ENCODE measurements at places on chromosomes 12 and 14.

DNA sequence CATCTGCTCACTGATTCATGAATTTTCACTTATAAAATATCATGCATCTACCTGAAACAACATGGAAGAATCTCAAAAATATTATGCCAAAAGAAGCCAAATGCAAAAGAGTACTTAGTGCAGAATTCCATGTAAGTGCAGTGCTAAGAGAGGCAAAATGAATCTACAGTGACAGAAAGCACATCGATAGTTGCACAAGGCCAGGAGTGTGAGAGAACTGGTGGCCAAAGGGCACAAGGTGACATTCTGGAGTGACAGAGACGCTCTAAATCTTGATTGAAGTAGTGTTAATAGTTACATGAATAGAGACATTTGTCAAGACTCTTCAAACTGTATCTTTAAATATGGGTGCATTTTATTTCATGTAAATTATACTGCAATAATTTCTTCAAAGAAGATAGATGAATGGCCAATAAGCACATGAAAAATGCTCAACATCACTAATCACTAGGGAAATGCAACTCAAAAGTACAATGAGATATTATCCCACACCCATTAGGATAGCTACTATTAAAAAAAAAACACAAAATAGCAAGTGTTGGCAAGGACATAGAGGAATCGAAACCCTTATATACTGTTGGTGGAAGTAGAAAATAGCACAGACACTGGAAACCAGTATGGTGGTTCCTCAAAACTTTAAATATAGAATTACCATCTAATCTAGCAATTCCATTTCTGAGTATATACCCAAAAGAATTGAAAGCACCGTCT is 71.7 kb upstream of the KICS2 start:
- peak; percentile 95 for DNase-seq

- peak; percentile 11 for DNase-seq
These were observed 60.6 kb upstream of the TCL1A start for GRCh38 chr14:95774265-95775160.

DNA sequence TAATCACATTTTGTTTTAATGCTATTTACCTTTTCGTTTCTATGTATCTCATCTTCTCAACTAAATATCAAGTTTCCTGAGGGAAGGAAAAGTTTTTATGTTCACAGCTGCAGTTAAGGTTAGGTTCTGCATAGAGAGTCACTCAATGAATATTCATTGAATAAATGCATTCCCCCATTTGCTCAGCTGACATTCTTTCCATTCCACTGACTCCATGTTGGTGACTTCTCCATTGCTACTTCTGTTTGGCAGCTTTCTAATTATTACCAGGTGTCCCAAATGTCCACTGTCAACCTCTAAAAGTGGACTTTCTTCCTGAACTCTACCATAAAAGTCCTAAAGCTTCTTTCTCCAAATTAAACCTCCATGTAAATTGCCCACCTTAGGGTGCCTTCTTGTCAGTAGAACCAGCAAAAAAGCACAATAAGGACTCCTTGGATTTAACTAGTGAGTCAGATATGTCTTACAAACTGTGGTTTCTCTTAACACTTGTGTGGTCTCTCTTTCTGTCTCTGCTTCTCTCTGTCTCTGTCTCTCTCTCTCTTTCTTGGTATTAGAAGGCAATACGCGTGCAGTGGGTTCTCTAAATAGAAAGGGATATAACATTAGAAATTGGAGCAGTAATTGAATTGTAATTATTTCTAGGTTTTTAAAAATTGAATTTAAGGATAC is 85.9 kb downstream of the TMEM117 start:
- DNase-seq, result no peak

DNA sequence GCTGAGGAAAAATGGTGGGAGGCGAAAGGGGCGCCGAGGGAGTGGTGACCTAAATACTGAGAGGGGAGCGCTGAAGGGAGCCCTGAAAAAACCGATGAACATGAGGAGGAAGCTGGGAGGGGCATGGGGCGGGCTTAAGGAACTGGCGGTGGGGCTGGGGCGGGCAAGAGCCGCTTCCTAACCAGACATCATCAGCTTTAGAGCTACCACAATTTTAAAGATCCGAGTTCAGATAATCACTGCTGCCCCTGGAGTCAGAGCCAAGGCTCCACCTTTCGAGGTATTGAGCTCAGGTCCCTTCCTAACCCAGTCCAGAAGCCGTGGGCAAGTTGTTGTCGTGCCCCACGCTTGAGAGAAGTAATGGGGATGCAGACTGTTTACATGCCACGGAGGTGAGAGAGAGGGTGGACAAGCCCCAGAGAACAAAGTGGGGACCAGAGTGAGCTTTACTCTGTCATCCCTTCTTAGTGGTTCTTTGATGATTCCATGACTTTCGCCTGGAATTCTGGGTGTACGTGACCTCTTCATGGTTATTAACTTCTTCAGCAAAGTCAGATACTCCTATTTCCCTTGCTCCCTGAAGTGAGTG is 393 bp downstream of the ORMDL2 start:
- DNase-seq, result no peak

DNA sequence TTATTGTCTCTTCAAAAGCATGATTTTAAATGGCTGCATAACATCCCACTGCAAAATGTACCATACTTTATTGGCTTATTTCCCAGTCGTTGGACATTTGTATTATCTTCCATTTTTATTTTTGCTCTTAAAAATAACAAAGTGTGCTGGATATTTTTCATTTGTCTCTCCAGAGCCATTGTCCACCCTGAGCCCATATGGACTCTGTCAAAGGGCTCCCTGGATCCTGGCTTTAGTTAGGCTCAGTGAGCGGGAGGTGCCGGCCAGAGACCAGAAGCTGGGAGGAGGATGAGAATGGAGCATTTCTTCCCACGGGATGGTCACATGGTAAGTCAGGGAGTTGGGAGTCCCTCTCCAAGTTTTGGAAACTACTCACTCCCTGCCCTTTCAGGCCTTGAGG is 296.9 kb downstream of the NUAK1 start:
- no peak for DNase-seq

GRCh38 chr12:105502426-105502930 is 172.0 kb downstream of the C12orf75 start:
- no peak for DNase-seq

DNA sequence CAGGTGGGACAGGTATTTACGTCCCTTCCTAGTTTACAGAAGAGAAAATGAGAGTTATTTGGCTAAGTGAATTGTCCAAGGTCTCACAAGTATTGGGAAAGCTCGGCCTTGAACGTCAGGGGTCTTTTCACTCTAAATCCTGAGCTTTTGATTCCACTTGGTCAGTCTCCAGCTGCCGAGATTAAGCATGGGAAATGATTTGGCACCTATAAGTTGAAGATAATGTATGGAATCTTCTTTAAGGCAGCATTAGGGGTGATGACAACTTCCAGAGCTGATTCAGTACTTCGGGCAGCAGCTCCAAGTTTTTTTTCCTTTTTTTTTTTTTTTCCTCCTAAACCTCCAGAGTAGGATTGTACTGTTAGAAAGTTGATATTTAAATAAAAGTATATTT is 722 bp downstream of the FAM234B start:
- DNase-seq, result no peak

GRCh38 chr14:91346838-91347173 is 70.8 kb downstream of the CCDC88C start:
- DNase-seq, result no peak

- no peak for DNase-seq
These were observed 39.4 kb downstream of the FAM222A start for GRCh38 chr12:109753054-109753401.

GRCh38 chr14:50001999-50002925 is 109.4 kb downstream of the ARF6 start:
- DNase-seq, result peak; percentile 43

DNA sequence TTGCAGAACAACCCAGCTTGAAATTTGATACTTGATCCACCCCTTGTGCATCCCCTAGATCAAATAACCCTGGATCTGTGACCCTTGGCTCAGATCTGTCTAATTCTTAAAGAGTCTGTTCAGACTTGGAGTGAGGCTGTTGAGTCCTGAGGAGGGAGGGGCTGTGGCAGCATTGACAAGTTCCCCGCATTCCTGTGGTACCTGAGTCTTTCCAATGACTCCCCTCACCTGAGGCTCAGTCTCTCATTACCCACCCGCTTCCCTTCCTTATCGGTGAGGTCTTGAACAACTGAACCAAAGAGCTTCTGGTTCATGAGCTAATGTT is 16.1 kb upstream of the HDAC7 start:
- DNase-seq, result no peak

DNA sequence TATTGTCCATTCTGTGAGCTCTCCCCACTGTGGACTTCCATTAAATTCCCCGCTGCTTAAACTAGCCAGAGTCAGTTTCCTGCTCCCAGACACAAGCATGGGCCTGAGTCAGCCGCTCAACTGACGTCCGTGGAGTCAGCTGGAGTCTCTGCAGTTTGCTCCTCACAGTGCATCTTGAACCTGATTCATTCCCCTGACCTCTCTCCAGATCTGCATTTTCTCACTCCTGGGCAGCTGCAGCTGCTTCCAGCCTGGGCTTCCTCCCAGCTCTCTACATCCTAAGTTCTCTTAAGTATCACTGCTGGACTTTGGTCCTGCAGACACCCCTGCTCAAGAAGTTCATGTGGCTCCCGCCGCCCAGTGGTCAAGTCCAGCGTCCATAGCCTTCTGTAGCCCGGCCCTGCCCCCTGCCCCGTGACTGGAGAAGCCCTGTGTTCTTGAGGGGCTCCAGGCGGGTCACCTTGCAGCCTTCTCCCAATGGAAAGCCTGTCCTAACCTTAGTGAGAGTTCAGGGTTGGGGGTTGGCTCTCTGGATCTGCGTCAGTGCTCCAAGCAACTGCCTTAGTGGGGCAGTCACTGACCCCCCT is 20.0 kb downstream of the NFKBIA start:
- no peak for DNase-seq

- DNase-seq, result no peak
These were observed 11.6 kb upstream of the CDH24 start for GRCh38 chr14:23068789-23069412.

DNA sequence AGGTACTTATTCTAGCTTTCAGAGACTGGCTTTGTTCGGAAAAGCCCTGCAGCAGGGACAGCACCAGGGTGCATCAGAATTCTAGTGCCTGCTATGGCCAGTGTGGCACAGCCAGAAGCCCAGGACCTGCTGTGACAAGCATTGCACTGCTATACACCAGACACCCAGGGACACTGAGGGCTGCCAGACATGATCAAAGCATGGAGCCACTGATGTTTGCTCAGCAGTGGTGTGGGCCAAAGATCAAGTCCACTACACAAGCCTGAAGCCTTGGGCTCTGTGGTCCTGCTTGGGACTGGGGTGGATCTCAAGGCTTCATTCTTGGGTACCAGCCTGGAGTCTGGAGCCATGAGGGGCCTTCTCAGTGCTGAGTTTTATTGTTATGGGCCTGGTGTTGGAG is 36.1 kb upstream of the CDKN3 start:
- no peak for DNase-seq

GRCh38 chr14:20499108-20499507 is 6.2 kb upstream of the RNASE10 start:
- peak; percentile 75 for DNase-seq

- DNase-seq, result peak; percentile 35
These were observed 18.0 kb downstream of the TUBA1A start for GRCh38 chr12:49170924-49171323.

- DNase-seq, result no peak
These were observed 28.4 kb downstream of the NFYB start for GRCh38 chr12:104109446-104110271.

- DNase-seq, result peak; percentile 51
These were observed 78.4 kb upstream of the DNM1L start for GRCh38 chr12:32600681-32601080.

DNA sequence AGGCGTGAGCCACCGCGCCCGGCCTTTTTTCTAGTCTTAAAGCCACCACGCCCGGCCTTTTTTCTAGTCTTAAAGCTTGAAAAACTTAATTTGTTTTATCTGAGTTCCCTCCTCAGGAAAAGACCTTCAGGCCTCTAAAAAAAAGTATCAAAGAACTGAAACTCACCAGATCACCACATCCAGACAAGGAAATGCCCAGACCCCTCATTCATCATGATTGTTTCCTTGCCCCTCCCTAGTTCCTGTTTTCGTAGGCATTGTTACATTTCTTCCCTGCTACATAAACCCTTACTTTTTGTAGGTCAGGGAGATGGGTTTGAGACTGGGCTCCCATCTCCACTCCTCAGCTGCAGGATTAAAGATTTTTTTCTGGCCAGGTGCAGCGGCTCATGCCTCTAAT is 21.1 kb upstream of the VWF start:
- DNase-seq, result peak; percentile 87

- DNase-seq, result no peak
These were observed 1316.3 kb downstream of the TMEM121 start for GRCh38 chr14:106842687-106843086.

DNA sequence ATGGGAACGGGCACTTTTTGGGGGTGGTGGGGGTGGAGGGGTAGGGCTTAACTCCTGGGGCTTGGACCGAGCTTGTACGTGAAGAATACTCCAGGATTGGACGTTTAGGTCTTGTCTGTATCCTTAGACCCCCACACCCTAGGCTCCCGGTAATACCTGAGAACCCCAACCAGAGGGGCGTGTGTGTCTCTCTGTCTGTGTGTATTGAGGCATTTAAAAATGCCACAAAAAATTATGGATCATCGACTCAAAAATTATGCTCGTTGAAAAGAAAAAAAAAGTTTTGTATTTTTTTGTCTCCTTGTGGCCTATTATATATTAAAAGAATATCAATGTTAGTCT is 459 bp downstream of the PPFIBP1 start:
- no peak for DNase-seq

- DNase-seq, result no peak
These were observed 69.9 kb downstream of the ASCL4 start for GRCh38 chr12:107844312-107844921.

DNA sequence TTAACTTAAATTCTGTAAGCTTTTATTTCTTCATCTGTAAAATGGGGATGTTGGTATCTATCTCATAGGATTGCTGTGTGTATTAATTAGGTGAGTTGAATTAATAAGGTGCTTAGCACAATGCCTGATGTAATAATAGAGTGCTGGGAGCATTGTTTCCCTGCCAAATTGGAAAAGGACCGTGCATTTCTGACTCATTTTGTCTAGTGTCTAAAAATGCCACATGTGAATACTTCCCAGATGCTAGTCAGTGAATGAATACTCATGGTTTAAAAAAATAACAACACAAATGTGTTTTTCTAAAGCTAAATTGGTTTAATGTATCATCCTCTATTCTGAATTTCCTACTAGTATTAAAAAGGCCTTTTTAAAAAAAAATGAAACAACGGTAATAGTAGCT is 45.4 kb upstream of the NEDD1 start:
- DNase-seq, result no peak

DNA sequence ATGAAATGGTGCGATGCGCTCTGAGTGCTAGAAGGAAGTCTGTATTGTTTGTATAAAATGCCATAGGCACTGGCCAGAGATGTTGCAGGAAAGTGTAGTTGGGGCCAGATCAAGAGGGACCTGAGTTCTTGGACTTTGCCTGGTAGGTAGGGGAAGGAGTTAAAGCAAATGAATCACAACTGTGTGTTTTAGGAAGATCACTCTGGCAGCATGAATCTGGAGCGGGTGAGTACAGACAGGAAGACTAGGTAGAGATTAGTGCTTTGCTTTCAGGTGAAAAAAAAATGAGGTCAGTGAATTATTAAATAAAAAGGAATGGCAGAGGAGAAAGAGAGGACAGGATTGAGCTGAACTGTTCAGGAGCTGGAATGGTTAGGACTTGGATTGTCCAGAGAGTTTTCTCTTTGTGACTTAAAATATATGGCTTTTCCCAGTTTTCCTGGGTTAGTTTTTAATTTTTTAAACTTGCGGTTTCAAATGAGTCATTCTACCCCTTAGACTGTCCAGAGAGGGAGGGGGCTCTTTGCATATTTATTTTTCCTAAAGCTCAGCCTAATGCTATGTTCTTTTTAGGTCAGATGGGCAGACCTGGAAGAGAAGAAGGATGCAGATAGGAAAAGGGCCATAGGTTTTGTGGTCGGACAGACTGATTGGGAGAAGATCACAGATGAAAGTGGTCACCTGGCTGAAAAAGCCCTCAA is 41.1 kb downstream of the PROX2 start:
- DNase-seq, result no peak

- DNase-seq, result peak; percentile 78
These were observed 45.9 kb downstream of the PPP1R13B start for GRCh38 chr14:103801459-103801858.
